ENCODE measurements at places on chromosomes 3 and 15.
A peak's percentile ranks its signal among the peaks of the same experiment; 100 is the strongest.

DNA sequence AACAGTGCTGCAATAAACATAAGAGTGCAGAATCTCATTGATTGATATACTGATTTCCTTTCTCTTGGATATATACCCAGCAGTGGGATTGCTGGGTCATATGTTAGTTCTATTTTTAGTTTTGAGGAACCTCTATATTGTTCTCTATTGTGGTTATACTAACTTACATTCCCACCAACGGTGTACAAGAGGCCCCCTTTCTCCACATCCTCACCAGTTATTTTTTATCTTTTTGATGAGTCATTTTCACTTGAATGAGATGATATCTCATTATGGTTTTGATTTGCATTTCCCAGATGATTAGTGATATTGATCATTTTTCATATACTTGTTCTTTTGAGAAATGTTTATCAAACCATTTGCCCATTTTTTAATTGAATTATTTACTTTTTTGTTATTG lies 12.4 kb upstream of the IREB2 start:
- H3K36me3 ChIP-seq, result no peaks in the 10 kb centered on the region
- no peak for DNase-seq
- no peak overlapping the region for H3K4me3 ChIP-seq
- H3K27ac ChIP-seq, result no peak overlapping the region
- H3K4me1 ChIP-seq, result no peaks in the 10 kb centered on the region

GRCh38 chr3:95333826-95334225 lies 1271.0 kb downstream of the NSUN3 start:
- no peak overlapping the region for H3K27ac ChIP-seq
- no peak for DNase-seq
- no peak overlapping the region for H3K4me3 ChIP-seq

DNA sequence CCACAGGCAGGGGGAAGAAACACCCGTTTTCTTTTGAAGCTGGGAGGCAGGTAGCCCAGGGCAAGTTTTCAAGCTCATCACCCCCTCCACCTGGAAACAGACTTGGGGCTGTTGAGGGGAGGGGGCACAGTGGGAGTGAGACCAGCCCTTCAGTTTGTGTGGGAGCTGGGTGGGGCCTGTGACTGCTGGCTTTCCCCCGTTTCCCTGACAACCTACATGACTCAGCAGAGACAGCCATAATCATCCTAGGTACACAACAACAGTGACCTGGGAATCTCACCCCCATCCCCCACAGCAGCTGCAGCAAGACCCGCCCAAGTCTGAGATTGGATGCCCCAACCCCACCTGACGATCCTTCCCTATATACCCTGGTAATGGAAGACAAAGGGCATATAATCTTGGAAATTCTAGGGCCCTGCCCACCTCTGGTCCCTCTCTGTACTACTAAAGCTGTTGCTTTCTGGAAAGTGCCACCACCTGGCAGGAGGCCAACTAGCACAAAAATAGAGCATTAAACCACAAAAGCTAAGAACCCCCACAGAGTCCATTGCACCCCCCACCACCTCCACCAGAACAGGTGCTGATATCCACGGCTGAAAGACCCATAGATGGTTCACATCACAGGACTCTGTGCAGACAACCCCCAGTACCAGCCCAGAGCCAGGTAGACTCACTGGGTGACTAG lies 422.2 kb upstream of the SGO1 start:
- H3K27me3 ChIP-seq, result no peaks in the 10 kb centered on the region
- H3K4me1 ChIP-seq, result peaks cover 14% of the 10 kb centered on the region
- H3K27ac ChIP-seq, result no peak overlapping the region
- no peak overlapping the region for H3K4me3 ChIP-seq
- DNase-seq, result no peak

DNA sequence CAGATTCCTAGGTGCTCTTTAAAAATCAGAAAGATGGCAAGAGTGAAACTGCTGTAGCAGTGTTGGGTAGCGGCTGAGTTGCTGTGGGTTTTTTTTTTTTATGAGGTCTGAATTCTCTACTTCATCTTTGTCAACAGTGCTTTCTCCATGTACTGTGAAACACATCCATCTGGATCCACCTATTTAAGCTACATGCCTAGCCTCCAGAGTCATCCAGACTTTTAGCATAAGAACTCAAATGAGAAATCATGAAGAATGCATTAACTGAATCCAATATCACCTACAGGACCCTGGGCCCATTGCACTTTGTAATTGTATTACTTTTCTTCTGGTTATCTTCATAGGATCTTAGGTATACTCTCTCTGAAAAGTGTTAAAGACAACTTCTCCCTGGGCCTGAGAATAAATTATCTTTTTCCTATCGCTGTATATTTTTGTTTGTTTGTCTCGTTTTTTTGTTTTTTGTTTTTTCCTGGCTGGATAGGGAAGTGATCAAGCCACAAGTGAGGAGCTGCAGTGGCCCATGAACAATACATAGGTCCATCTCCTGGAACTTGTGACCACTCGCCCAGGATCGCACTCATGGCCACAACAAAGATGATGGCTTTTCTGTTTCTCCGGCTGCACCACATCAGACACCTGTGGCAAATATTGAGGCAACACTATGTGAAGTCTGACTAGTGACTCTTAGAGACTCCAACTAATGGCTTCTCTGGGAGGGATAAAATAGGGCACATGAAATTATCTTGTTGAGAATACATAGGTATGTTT lies 609.9 kb upstream of the AGTR1 start:
- H3K36me3 ChIP-seq, result no peaks in the 10 kb centered on the region
- no peak overlapping the region for H3K27ac ChIP-seq
- H3K4me1 ChIP-seq, result no peaks in the 10 kb centered on the region
- no peaks in the 10 kb centered on the region for H3K27me3 ChIP-seq
- no peak overlapping the region for H3K4me3 ChIP-seq

GRCh38 chr15:41981371-41982132 lies 9.2 kb upstream of the EHD4 start:
- H3K27me3 ChIP-seq, result no peaks in the 10 kb centered on the region
- no peak overlapping the region for H3K4me3 ChIP-seq
- DNase-seq, result no peak
- H3K27ac ChIP-seq, result no peak overlapping the region
- H3K36me3 ChIP-seq, result no peaks in the 10 kb centered on the region

DNA sequence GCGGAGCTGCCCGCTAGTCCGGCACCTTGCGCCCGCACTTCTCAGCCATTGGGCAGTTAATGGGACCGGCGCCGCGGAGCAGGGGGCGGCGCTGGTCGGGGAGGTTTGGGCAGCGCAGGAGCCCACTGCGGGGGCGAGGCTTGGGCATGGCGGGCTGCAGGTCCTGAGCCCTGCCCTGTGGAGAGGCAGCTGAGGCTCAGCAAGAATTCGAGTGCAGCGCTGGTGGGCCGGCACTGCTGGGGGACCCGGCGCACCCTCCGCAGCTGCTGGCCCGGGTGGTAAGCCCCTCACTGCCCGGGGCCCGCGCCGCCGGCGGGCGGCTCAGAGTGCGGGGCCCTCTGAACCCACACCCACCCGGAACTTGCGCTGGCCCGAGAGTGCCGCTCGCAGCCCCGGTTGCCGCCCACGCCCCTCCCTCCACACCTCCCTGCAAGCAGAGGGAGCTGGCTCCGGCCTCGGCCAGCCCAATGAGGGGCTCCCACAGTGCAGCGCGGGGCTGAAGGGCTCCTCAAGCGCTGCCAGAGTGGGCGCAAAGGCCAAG lies 835.0 kb downstream of the TBL1XR1 start:
- H3K36me3 ChIP-seq, result no peaks in the 10 kb centered on the region
- H3K4me3 ChIP-seq, result no peak overlapping the region
- H3K27me3 ChIP-seq, result no peaks in the 10 kb centered on the region
- no peaks in the 10 kb centered on the region for H3K4me1 ChIP-seq
- H3K27ac ChIP-seq, result no peak overlapping the region

DNA sequence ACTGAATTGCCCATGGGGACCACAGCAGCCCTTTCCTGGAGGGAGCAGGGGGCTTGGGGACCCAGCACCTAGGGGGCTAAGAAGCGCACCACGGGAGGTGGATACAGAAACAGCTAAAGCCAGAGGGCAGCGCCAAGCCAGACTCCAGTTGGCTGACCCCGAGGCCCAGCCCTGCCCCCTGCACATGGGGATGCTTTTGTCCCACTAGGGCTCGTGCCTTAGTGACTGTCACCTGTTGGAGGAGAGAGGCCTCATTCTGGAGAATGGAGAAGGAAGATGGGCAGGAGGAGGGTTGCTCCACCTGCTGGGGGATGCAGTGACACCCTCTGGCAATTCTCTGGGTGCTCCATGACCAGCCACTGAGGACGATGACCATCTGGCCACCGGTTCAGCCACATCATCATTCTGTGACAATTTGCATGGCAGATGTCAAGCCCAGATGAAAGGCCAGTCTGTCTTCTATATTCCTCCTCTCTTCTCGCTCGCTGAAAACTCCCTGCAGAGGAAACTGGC lies 167.8 kb upstream of the TLE3 start:
- H3K36me3 ChIP-seq, result no peaks in the 10 kb centered on the region
- peaks cover 7% of the 10 kb centered on the region for H3K27me3 ChIP-seq
- no peak overlapping the region for H3K4me3 ChIP-seq
- H3K27ac ChIP-seq, result no peak overlapping the region

- H3K4me3 ChIP-seq, result no peak overlapping the region
- no peak for DNase-seq
- H3K4me1 ChIP-seq, result peaks cover 30% of the 10 kb centered on the region
- no peaks in the 10 kb centered on the region for H3K27me3 ChIP-seq
- H3K36me3 ChIP-seq, result no peaks in the 10 kb centered on the region
Measured at GRCh38 chr3:172564499-172564898, 41.3 kb upstream of the TNFSF10 start.

DNA sequence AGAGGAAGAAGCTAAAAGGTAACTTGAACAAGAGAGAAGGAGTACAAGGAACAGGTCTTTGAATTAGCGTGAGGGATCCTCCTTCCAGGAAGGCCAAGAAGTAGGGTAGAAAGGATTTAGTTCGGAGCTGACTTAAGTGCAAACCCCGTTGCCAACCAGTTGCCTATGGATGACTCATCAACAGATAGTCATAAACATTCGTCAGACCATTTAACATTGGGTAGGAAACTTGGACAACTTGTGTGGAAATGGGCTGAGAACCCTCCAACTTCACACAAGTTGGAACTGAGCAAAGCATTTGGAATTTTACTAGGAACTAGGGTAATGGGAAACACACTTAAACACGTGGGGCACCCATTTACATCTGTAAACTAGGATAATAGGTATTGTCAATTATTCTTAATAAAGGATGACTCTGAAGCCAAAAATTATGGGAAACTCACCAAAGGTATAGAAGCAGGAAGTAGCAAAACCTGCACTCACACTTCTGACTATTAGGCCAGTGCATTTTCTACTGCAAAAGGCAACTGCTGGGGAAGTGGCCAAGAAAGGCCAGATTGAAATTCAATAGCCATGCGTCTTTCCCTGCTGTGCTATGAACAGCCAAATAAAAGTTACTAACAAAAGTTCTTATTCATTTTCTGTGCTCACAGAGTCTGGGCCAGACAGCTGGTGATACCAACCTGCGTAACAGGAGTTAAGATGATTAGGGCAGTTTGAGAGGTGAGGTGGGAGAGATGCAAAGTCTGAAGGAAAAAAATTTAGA lies 174.5 kb upstream of the TMC3 start:
- H3K27me3 ChIP-seq, result peaks cover 15% of the 10 kb centered on the region
- H3K27ac ChIP-seq, result no peak overlapping the region
- no peak overlapping the region for H3K4me3 ChIP-seq

GRCh38 chr15:52379395-52380106 lies 83.9 kb upstream of the MYO5C start:
- H3K27ac ChIP-seq, result no peak overlapping the region
- DNase-seq, result no peak
- H3K4me3 ChIP-seq, result no peak overlapping the region
- no peaks in the 10 kb centered on the region for H3K27me3 ChIP-seq
- H3K4me1 ChIP-seq, result no peaks in the 10 kb centered on the region

DNA sequence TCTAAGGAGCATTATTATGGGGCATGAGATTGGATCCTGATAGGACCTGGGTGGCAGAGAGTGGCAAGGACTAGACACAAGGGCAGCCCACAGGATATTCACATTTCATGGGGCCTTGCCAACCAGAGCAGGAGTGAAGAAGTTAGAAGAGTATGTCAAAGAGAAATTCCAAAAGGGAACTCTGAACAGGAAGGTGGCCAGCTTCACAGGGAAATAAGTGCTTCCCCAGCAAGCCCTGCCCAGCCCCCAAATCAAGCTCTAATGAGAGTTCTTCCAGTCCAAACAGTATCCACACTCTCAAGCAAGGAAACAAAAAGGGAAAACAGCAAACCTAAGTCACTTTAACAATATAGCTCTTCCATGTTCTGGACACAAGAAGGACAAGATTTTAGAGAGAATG lies 130.2 kb upstream of the COL8A1 start:
- H3K27me3 ChIP-seq, result no peaks in the 10 kb centered on the region
- no peaks in the 10 kb centered on the region for H3K36me3 ChIP-seq
- no peak for DNase-seq
- no peak overlapping the region for H3K27ac ChIP-seq
- H3K4me3 ChIP-seq, result no peak overlapping the region
- H3K4me1 ChIP-seq, result no peaks in the 10 kb centered on the region

DNA sequence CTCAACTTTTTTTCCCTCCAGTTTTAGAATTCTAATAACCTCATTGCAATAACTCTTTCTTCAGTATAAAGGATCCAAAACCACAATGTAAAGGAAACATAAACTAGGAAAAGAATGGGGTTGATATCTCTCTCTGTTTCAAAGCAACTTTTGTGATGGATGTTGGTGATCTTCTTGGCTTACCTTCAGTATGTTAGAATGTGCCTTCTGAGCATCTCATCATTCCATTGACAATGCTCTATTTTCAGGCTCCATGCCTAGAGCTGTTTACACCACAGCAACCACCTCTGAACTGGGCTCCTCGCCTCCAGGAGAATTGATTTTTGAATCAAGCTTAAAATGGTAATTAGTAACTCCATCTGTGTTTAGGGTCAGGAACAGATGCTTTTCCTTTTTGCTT lies 6.6 kb downstream of the NLGN1 start:
- no peaks in the 10 kb centered on the region for H3K4me1 ChIP-seq
- H3K4me3 ChIP-seq, result no peak overlapping the region
- no peak for DNase-seq
- H3K27me3 ChIP-seq, result peaks cover 40% of the 10 kb centered on the region
- no peak overlapping the region for H3K27ac ChIP-seq

GRCh38 chr15:86178845-86179244 lies 99.2 kb downstream of the AGBL1 start:
- no peaks in the 10 kb centered on the region for H3K36me3 ChIP-seq
- H3K27me3 ChIP-seq, result peaks cover 18% of the 10 kb centered on the region
- H3K4me1 ChIP-seq, result peaks cover 2% of the 10 kb centered on the region
- H3K4me3 ChIP-seq, result no peak overlapping the region
- DNase-seq, result no peak
- H3K27ac ChIP-seq, result no peak overlapping the region

GRCh38 chr15:77544162-77544561 lies 88.5 kb downstream of the LINGO1 start:
- DNase-seq, result no peak
- H3K4me3 ChIP-seq, result no peak overlapping the region
- H3K27me3 ChIP-seq, result no peaks in the 10 kb centered on the region
- no peak overlapping the region for H3K27ac ChIP-seq
- no peaks in the 10 kb centered on the region for H3K36me3 ChIP-seq
- peaks cover 26% of the 10 kb centered on the region for H3K4me1 ChIP-seq

GRCh38 chr3:108623504-108623903 lies 34.0 kb downstream of the DZIP3 start:
- H3K4me3 ChIP-seq, result no peak overlapping the region
- DNase-seq, result no peak
- no peaks in the 10 kb centered on the region for H3K27me3 ChIP-seq
- H3K4me1 ChIP-seq, result peaks cover 7% of the 10 kb centered on the region
- no peak overlapping the region for H3K27ac ChIP-seq

GRCh38 chr3:138396752-138397410 lies 37.5 kb upstream of the ESYT3 start:
- peaks cover 6% of the 10 kb centered on the region for H3K36me3 ChIP-seq
- peaks cover 3% of the 10 kb centered on the region for H3K4me1 ChIP-seq
- no peak overlapping the region for H3K4me3 ChIP-seq
- no peak for DNase-seq
- H3K27me3 ChIP-seq, result no peaks in the 10 kb centered on the region
- peak overlapping the region; percentile 18 for H3K27ac ChIP-seq
